ENCODE measurements at places on chromosomes 3 and 15.

GRCh38 chr3:183907911-183908331 lies 23.2 kb upstream of the PARL start:
- no peak for DNase-seq
- no peaks in the 10 kb centered on the region for H3K27me3 ChIP-seq
- H3K4me3 ChIP-seq, result no peak overlapping the region
- H3K27ac ChIP-seq, result no peak overlapping the region
- no peaks in the 10 kb centered on the region for H3K36me3 ChIP-seq

DNA sequence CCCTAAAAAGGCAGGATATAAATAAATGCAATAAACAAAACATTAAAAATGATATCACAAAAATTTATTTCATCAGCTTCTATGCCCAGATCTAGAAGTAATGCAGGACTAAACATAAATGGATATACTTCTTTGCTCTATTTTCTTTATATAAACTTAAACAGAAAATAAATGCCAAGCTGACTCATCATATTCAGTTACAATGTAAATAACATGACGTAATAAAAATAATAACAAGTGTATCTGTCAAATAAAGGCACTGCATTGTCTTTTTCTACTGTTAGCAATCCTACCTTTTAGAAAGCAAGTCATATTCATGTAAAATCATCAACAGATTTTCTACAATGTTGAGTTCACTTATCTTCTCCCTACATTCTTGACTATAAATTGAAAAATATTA lies 61.6 kb downstream of the NEK10 start:
- peaks cover 5% of the 10 kb centered on the region for H3K4me1 ChIP-seq
- no peak overlapping the region for H3K4me3 ChIP-seq
- no peaks in the 10 kb centered on the region for H3K36me3 ChIP-seq
- no peak for DNase-seq

GRCh38 chr15:68277131-68277602 lies 378 bp upstream of the FEM1B start:
- H3K4me3 ChIP-seq, result peak overlapping the region; percentile 98
- no peak for DNase-seq
- H3K4me1 ChIP-seq, result peaks cover 79% of the 10 kb centered on the region
- H3K36me3 ChIP-seq, result no peaks in the 10 kb centered on the region

GRCh38 chr15:83436513-83437158 lies 10.5 kb upstream of the SH3GL3 start:
- no peak overlapping the region for H3K4me3 ChIP-seq
- H3K4me1 ChIP-seq, result no peaks in the 10 kb centered on the region
- H3K27me3 ChIP-seq, result peaks cover 43% of the 10 kb centered on the region
- H3K27ac ChIP-seq, result no peak overlapping the region
- DNase-seq, result peak; percentile 69

- no peak overlapping the region for H3K27ac ChIP-seq
- no peaks in the 10 kb centered on the region for H3K27me3 ChIP-seq
- H3K36me3 ChIP-seq, result no peaks in the 10 kb centered on the region
- no peak overlapping the region for H3K4me3 ChIP-seq
These were observed 418.6 kb upstream of the MDFIC2 start for GRCh38 chr3:70731046-70731445.

DNA sequence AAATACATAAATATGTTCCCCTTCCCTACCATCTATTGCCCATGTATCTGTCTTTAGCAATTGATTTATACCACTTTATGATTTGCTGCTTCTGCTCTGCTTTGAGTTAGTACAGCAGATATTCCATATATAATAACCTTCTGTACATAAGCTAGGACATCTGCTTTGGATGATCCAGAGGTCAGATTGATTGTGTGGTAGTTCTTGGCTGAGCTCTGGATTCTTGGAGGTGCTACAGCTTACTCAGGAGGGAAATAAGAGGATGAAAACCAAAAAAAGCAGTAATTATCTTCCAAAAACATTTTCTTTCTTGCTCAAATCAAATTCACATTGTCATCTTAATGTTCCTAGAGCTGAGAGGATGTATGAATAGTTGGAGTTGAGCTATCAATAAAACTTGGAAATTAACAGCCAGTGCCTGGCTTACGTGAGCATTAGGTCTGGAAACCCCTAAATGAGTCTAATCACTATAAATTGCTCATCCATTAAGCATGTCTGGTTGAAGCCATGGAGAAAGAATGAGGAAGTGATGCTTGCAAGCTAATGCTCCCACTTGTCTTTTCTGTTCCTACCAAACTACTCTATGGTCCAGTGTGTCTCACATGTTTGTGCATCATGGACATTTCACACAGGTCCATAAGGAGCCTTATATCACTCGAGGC lies 36.3 kb upstream of the TMEM42 start:
- H3K36me3 ChIP-seq, result no peaks in the 10 kb centered on the region
- no peaks in the 10 kb centered on the region for H3K4me1 ChIP-seq
- H3K27me3 ChIP-seq, result no peaks in the 10 kb centered on the region
- no peak overlapping the region for H3K27ac ChIP-seq

DNA sequence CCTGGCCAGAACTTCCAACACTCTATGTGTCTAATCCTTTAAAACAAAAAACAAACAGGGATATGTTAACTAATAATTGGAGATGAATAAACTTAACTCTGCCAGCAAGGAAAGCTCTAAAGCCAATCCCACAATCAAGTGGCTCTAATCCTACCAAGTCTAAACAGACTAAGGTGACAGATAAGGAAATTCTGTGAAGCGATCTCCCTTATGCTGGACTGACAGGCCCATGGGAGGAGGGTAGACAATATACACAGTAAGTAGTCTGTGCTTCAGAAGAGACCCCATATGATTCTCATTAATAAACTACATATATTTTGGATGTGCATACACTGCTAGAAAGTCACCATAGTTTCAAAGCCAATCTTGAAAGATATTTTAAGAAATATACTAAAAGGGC lies 10.1 kb downstream of the VPS13C start:
- no peak overlapping the region for H3K4me3 ChIP-seq
- no peak overlapping the region for H3K27ac ChIP-seq
- H3K36me3 ChIP-seq, result no peaks in the 10 kb centered on the region
- no peaks in the 10 kb centered on the region for H3K27me3 ChIP-seq

DNA sequence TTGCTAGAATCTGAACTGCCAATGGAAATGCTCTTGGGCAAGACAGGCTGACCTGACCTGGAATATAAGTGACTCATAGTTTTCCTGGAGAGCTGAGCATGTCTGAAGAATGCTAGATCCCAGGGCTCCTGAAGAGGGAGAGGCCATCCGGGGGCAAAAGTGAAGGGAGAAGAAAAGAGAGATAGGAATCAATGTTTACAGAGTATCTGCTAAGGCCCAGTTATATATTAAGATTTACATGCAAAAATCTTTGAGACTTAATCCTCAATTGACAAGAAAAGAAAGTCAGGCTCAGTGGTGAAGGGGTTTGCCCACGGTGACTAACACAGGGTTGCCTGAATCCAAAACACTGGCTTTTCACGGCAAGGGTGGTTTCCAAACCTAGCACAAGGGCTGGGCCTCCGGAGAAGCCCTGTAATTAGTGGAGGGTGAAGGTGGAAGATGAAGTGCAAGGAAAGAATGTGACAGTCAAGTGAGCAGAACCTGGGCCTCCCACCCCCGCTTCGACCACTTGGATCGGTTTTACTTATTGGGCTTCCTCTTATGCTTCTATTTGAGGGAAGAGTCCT lies 91.7 kb upstream of the FGF12 start:
- H3K4me3 ChIP-seq, result no peak overlapping the region
- DNase-seq, result peak; percentile 32
- H3K27ac ChIP-seq, result no peak overlapping the region
- no peaks in the 10 kb centered on the region for H3K27me3 ChIP-seq

Data from stomach (tissue), 19 donors.